ENCODE measurements at places on chromosomes 7 and 10. TPM values are rescaled to one million over a fixed set of nuclear protein-coding genes. Genes with fewer than 3 reads are reported as not detected.

The FGFR2 gene
- 0.60 TPM for total RNA-seq

DNA sequence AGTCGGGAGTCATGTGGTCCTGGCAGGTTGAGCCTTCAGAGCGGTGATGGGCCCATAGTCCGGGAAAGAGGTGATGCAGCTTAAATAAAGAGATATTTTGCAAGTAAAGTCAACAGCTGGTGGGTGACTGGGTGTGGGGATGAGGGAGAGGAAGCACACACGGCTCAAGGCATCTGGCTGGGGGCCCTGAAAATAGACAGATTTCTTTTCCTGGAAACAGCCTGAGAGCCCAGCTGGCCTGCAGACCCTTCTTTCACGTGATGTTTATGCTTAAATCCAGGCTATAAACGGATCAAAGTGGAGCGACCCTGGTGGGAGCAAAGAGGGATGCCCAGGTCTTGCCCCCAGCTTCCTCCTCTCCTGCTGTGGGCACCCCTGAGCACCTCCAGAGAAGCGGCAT, 149.1 kb downstream of the TEX36 start:
- no peak for DNase-seq

DNA sequence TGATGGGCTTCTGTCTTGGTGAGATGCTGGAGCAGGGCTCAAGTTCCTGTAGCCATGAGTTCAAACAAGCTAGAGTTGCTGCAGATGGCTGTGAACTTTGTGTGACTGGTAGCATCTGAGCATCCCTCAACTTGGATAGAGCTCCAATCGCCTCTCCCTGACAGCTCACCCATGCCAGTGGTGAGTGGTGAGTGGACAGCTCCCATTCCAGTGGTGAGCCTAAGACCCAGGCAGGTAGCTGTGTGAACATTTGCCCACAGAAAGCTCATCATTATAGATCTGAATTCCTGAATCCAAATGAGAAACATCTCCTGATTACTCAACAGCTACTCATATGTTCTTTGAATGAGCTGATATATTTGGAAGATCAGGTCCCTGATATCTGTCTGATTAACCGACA, 25.3 kb downstream of the STEAP1B start:
- no peak for DNase-seq

GRCh38 chr10:109207361-109207760, 716.0 kb downstream of the XPNPEP1 start:
- peak; percentile 1 for DNase-seq
